Left renal cortex interstitium (tissue), 4 donors: ENCODE measurements at places on chromosomes 3 and 15. TPM values are rescaled to one million over a fixed set of nuclear protein-coding genes. Genes with fewer than 3 reads are reported as not detected.

Gene AP3B2
- polyA plus RNA-seq, result 3.9 TPM

Gene GOLIM4
- 113 TPM for polyA plus RNA-seq

Gene COL7A1
- polyA plus RNA-seq, result 14.4 TPM

- DNase-seq, result no peak
These were observed 131.3 kb downstream of the PDE8A start for GRCh38 chr15:85112997-85113396.

DNA sequence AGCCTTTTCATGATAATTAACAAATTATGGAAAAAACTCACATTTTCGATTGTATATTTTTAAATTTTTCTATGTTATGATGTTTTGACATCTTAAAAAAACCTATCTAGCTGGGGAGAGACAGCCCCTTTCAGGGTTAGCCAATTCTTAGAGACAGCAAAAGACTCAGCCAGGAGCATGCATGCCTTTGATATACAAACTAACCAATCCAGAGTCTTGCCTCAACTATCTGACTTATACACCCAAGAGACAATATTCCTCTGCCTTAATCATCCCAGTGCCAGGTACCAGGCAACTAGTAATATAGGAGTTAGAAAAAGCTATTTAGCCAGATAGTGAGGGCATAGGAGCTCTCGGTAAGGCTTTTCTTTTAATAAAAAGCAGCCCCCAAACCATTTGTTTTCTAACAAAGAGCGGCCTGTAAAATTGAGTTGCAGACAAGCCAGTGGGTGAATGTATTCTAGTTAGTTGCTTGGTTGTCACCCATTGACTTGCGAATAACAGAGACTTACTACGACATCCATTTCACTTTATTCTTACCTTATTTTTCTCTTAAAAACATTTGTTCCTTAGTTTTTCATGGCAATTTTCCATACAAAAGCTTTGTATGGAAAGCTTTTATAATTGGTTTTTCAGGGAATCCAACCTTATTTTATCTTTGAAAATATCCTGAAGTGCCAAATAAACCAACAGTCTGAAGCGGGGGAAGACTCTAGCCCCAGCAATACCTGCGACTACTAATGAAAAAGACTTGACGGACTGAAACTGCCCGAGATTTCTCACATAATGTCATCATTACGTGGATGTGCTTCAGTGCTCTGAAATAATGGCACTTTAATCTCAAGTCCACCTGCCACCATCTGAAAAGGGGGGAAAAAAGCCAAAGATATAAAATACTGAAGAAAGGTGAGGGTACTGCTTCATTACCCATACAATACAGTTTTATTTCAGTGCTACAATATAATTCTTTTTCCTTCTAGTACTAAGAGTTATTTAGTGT lies 64.6 kb upstream of the ATP2C1 start:
- no peak for DNase-seq

GRCh38 chr3:78101384-78101783 lies 1061.5 kb downstream of the ROBO2 start:
- no peak for DNase-seq

Gene CIAO2A
- polyA plus RNA-seq, result 82.1 TPM

DNA sequence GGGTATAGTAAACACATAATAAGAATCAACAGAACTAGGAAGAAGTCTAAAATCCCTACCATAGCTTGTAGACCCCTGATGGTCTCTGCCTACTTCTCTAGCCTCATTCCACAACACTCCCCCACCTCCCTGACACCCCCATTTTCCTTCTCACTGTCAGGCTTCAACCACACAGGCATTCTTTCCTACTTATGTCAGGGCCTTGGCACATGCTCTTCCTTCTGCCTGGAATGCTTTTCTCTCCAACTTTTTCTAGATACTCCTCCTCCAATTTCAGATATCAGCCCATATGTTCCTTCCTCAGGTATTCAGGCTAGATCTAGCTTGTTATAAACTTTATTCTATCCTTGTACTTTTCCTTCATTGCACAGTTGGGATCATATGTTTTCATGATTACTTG lies 106.0 kb upstream of the MRPL3 start:
- no peak for DNase-seq

Gene LRRIQ4
- 0.32 TPM for polyA plus RNA-seq

Gene ZNF80
- polyA plus RNA-seq, result 0.06 TPM

DNA sequence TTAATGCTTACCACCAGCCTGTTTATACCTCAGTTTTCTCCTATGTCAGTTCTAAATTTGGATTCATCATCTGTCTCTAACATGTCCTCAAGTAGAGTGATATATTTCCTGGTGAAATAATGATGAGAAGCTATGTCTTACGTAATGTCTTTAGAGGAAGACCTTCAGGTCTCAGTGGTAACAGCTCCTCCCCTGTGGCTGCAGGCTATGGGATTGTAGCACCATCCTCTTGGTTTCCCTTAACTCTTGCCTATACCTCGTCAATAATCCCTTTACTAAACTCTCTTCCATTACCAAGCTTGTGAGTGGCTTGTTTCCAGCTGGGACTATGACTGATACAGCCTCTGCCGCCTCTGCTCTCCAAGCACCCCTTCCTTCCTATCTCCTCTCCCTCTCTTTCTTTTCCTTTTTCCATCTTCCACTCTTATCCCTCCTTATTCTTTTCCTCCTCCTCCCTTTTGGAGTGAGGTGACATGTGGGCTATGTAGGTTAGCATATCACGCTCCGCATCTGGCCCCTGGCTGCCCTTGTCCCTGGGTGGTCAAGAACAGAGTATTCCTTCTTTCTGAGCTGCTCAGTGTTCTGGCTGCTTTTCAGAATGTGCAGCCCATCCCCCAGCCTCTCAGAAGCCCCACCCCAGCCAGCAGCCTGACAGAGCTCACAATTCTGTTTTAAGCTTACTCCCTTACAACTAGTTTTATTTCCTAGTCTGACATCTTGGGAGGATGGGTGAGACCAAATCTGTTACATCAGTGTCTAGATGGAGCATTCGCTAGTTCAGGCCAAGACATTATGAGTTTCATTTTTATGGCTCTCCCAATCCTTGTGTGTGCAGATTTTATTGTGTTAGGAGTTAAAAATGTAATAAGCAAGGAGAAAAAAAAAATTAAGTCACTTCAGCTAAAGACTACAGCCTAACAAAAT lies 75.0 kb upstream of the RNU6-1 start:
- DNase-seq, result no peak

GRCh38 chr15:78598348-78598747 lies 22.4 kb downstream of the CHRNA3 start:
- no peak for DNase-seq

- no peak for DNase-seq
These were observed 63.9 kb downstream of the RBM6 start for GRCh38 chr3:50003824-50004223.

DNA sequence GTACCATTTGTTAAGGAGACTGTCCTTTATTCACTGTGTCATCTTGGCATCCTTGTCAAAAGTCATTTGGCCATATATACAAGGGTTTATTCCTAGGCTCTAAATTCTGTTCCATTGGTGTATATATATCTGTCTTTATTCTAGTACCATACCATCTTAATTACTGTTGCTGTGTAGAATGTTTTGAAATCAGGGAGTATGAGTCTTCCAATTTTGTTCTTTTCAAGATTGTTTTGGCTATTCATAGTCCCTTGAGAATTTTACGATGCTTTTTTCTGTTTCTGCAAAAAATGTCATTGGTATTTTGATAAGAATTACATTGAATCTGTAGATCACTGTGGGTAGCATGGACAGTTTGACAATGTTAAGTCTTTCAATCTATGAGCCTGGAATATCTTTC lies 28.7 kb downstream of the PFN2 start:
- DNase-seq, result no peak

Gene GOLGA6A
- polyA plus RNA-seq, result not detected

- DNase-seq, result no peak
These were observed 105.6 kb upstream of the TGFBR2 start for GRCh38 chr3:30500666-30501399.

GRCh38 chr3:112925560-112925959 lies 49.3 kb downstream of the CD200R1 start:
- DNase-seq, result no peak

DNA sequence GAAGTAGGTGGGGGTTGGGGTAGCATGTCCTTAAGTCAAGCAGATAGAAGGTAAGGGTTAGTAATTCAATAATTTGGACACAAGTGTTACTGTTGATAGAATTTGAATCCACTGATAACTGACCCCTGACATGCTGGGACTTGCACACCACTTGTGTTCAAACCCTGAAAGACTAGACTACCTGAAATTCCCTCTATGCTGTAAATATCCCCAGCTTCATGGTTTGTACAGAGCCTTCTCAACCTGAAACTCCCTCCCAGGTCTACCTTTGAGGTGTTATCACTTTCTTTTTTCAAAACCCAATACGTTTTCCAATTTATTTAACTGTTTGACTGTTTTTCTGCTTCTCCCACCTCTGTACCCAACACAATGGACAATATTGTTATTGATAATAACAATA lies 459.6 kb downstream of the NLGN1 start:
- DNase-seq, result no peak

DNA sequence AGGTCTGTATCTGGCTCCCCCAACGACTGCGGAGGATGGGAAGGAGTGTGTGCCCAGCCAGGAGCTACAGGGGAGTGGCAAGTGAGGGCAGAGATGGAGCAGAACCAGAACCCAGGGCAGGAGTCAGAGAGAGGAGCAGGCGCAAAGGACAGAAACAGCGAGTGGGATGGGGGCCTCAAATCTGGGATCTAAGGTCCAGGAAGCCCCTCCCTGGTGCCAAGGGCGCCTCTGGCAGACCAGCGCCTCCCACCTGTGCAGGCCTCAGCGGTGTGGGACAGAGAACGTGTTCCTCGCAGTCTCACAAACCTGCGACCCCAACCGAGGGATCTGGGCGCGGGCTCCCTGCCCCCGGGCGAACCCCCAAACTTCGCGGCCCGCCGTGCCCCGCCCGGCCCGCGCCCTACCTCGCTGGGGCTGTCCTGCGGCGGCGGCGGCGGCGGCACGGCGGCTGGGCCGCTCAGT lies 301 bp downstream of the PCBP4 start:
- no peak for DNase-seq
